ENCODE measurements at places on chromosomes 6 and 20.

GRCh38 chr6:116254297-116255056, 602 bp upstream of the TSPYL4 start:
- no peaks in the 10 kb centered on the region for H3K36me3 ChIP-seq
- peak overlapping the region; percentile 61 for H3K4me3 ChIP-seq
- no peak for DNase-seq
- peak overlapping the region; percentile 62 for H3K27ac ChIP-seq
- H3K27me3 ChIP-seq: no peaks in the 10 kb centered on the region

DNA sequence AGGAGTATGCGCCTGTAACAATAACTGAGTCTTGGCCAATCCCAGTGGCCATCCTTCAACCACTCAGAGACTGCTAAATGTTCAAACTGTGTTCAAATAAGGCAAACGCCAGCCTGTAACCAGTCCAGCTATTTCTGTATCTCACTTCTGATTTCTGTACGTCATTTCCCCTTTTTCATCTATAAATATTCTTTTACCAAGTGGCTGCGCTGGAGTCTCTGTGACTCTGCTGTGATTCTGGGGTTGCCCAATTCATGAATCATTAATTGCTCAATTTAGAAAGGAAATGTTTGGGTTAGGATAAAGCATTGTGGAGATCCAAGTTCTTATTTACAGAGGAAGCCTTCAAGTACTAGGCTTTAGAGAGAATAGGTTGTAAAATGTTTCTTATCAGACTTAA, 89.8 kb upstream of the UST start:
- no peak for DNase-seq
- peaks cover 12% of the 10 kb centered on the region for H3K36me3 ChIP-seq
- no peaks in the 10 kb centered on the region for H3K4me1 ChIP-seq
- H3K27ac ChIP-seq: no peak overlapping the region
- H3K4me3 ChIP-seq: no peak overlapping the region
- H3K27me3 ChIP-seq: no peaks in the 10 kb centered on the region

DNA sequence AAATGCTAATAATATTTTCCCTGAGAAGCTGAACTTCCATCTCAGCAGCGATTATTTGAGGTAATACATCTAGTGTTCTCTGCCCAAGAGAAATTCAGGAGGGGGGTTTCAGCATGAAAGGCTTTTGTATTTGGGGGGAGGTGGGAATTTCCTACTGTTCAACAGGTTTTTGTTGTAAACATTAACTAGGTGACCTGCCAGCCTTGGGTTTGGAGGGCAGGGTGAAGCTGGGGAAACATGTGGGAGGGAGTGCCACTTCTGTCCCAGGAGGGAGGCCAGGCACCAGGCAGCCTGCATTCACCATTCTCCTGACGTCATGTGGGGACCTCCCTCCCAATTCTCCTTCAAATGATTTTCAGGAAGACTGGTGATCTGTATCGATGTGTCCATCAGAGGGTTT, 37.7 kb upstream of the PKHD1 start:
- H3K4me3 ChIP-seq: no peak overlapping the region
- DNase-seq: no peak
- H3K4me1 ChIP-seq: no peaks in the 10 kb centered on the region
- H3K27me3 ChIP-seq: no peaks in the 10 kb centered on the region
- H3K36me3 ChIP-seq: no peaks in the 10 kb centered on the region

- no peaks in the 10 kb centered on the region for H3K27me3 ChIP-seq
- no peaks in the 10 kb centered on the region for H3K4me1 ChIP-seq
- no peak for DNase-seq
- H3K36me3 ChIP-seq: peaks cover 12% of the 10 kb centered on the region
- no peak overlapping the region for H3K27ac ChIP-seq
- no peak overlapping the region for H3K4me3 ChIP-seq
These were observed 79.2 kb downstream of the CHD6 start for GRCh38 chr20:41538810-41539596.

GRCh38 chr6:104134876-104135275, 724.8 kb downstream of the HACE1 start:
- H3K27me3 ChIP-seq: no peaks in the 10 kb centered on the region
- no peak overlapping the region for H3K4me3 ChIP-seq
- H3K36me3 ChIP-seq: no peaks in the 10 kb centered on the region
- H3K4me1 ChIP-seq: no peaks in the 10 kb centered on the region
- DNase-seq: no peak

DNA sequence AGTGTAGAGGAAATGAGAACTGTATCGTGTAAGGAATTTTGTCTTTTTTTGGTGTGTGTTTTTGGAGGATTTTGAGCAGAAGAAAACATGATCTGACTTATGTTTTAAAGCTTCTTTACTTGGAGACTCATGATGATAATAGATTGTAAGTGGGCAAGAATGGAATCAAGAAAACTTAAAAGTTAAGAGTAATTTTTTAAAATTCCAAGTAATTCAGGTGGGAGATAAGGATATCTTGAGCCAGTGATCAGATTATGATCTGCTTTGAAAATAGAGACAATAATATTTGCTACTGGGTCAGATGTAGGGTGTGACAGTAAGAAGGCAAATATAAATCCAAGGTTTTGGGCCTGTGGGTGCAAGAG, 734 bp downstream of the ZSCAN26 start:
- H3K4me3 ChIP-seq: peak overlapping the region; percentile 70
- peaks cover 14% of the 10 kb centered on the region for H3K4me1 ChIP-seq
- H3K27ac ChIP-seq: no peak overlapping the region
- peaks cover 26% of the 10 kb centered on the region for H3K27me3 ChIP-seq
- DNase-seq: no peak
- peaks cover 3% of the 10 kb centered on the region for H3K36me3 ChIP-seq

GRCh38 chr6:108627692-108628550, 67.2 kb downstream of the FOXO3 start:
- no peak overlapping the region for H3K27ac ChIP-seq
- no peak for DNase-seq
- H3K36me3 ChIP-seq: no peaks in the 10 kb centered on the region
- H3K4me1 ChIP-seq: peaks cover 6% of the 10 kb centered on the region
- H3K4me3 ChIP-seq: no peak overlapping the region

DNA sequence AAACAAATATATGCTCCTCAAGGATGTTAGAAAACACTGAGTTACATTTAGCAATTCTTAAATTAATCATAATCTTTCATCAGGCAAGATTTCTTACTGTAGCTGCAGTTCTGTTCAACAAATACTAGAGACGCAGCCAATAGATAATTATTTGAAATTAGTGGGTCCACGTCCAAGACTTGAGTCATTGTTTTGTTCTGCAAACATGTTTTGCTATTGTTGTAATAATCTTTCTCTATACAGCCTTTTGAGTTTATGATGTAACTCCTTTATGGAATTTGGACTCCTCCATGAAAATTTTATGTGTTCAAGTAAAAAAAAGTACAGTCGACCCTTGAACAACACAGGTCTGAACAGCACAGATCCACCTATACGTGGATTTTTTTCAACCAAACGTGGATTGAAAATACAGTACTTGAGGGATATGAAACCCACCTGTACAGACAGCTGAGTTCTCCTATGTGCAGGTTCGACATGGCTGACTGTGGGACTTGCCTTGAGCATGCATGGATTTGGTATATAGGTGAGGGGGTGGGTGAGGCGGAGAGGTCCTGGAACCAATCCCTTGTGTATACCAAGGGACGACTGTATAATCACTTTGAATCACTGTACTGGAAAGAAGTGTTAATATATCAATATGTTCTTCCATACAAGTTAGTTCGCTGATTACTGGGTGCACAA, 41.3 kb upstream of the SLC22A16 start:
- no peaks in the 10 kb centered on the region for H3K27me3 ChIP-seq
- no peaks in the 10 kb centered on the region for H3K36me3 ChIP-seq
- H3K4me1 ChIP-seq: peaks cover 16% of the 10 kb centered on the region
- DNase-seq: no peak
- H3K4me3 ChIP-seq: no peak overlapping the region

DNA sequence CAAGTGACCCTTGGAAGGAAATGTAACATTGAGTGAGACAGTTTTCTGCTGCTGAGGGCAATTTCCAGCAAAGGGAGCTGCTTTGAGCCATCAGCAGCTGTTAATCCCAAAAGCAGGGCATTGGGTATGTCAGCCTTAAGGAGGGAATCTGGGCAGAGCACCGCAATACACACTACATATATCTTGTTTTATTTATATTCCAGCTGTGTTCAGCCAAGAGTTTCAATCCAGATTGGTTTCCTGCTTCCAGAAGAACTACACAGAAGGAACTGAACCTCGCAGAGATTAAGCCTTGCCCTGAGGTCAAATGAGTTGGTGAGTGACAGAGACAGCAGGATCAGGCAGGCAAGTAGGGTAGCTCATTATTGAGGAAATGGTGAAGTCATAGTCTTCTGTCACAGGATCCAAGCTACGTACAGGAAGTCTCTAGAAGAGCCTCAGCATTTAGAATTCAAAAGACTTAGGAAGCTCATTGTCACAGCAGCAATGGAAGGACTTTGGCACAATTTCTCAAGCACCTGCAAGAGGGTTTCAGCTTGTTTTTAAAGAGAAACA, 109.9 kb upstream of the HEY2 start:
- H3K4me1 ChIP-seq: no peaks in the 10 kb centered on the region
- H3K36me3 ChIP-seq: no peaks in the 10 kb centered on the region
- H3K4me3 ChIP-seq: no peak overlapping the region
- no peaks in the 10 kb centered on the region for H3K27me3 ChIP-seq
- no peak for DNase-seq

DNA sequence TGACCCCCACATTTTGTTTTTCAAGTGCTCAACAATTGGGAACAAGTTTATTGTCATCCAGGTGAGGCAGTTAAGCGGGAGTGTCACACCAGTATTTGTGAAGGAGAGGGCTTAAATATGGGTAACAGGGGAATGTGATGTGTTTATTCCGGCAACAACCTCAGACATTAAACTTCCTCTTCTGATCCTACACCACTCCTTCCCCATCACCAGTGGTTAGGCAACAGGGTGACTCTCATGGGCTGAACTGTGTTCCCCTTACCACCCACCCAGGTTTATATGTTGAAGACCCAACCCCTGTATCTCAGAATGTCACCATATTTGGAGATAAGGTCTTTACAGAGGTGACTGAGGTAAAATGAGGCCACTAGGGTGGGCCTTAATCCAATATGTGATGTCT, 52.1 kb upstream of the RNF182 start:
- no peak overlapping the region for H3K27ac ChIP-seq
- peaks cover 7% of the 10 kb centered on the region for H3K4me1 ChIP-seq
- H3K27me3 ChIP-seq: peaks cover 25% of the 10 kb centered on the region
- no peak overlapping the region for H3K4me3 ChIP-seq

GRCh38 chr6:14964556-14965270, 281.2 kb upstream of the JARID2 start:
- DNase-seq: no peak
- H3K4me3 ChIP-seq: no peak overlapping the region
- H3K4me1 ChIP-seq: peaks cover 3% of the 10 kb centered on the region
- no peaks in the 10 kb centered on the region for H3K36me3 ChIP-seq

DNA sequence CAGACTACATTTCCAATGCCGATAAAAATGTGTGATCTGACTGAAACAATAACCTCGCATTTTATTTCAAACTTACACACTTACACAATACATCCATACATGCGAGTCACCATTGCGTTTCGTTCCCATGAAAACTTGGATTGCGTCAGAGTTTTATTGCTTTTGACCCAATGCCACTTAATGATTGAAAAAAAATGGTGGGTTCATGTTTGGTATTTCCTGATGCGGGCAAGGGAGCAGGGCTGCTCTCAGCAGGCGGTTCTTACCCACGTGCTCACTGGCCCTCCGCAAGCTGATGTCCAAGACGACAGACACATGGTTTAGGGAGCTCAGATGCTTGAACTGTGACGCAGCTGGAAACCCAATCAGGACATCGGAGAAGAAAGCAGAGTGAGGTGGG, 281.0 kb upstream of the SULF2 start:
- no peak overlapping the region for H3K27ac ChIP-seq
- no peaks in the 10 kb centered on the region for H3K27me3 ChIP-seq
- H3K4me3 ChIP-seq: no peak overlapping the region

- no peak overlapping the region for H3K4me3 ChIP-seq
- H3K36me3 ChIP-seq: no peaks in the 10 kb centered on the region
- H3K27ac ChIP-seq: no peak overlapping the region
- peak; percentile 45 for DNase-seq
These were observed 188.3 kb upstream of the ZFP64 start for GRCh38 chr20:52379723-52380336.

- H3K27ac ChIP-seq: no peak overlapping the region
- no peaks in the 10 kb centered on the region for H3K36me3 ChIP-seq
- H3K4me1 ChIP-seq: no peaks in the 10 kb centered on the region
- H3K27me3 ChIP-seq: peaks cover 39% of the 10 kb centered on the region
These were observed 56.6 kb downstream of the HLA-G start for GRCh38 chr6:29884261-29884660.

- H3K4me1 ChIP-seq: peaks cover 11% of the 10 kb centered on the region
- no peak overlapping the region for H3K4me3 ChIP-seq
- H3K36me3 ChIP-seq: no peaks in the 10 kb centered on the region
- no peak overlapping the region for H3K27ac ChIP-seq
- H3K27me3 ChIP-seq: no peaks in the 10 kb centered on the region
These were observed 43.3 kb upstream of the MRPS10 start for GRCh38 chr6:42260972-42261371.

- H3K36me3 ChIP-seq: no peaks in the 10 kb centered on the region
- H3K27me3 ChIP-seq: no peaks in the 10 kb centered on the region
- DNase-seq: no peak
- H3K27ac ChIP-seq: no peak overlapping the region
These were observed 17.2 kb downstream of the GSTA1 start for GRCh38 chr6:52786249-52786956.

DNA sequence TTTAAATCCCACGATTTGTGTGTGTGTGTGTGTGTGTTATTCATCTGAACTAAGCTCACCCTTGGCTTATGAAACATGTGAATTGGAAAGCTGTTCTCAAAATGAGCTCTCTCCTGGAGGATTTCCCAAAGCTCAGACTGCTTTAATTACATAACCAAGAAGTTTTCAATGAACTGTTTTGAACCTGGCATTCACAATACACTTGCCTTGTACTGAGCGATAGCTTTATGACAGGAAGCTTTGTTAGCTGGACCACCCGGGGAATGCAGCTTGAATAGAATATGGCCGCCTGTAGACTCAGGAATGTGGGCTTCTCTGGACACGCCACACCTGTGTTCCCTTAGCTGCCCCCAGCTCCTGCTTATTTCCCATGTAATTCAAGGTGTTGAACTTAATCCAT, 71.4 kb upstream of the PREP start:
- H3K36me3 ChIP-seq: no peaks in the 10 kb centered on the region
- no peaks in the 10 kb centered on the region for H3K27me3 ChIP-seq
- H3K27ac ChIP-seq: no peak overlapping the region
- H3K4me1 ChIP-seq: peaks cover 7% of the 10 kb centered on the region

DNA sequence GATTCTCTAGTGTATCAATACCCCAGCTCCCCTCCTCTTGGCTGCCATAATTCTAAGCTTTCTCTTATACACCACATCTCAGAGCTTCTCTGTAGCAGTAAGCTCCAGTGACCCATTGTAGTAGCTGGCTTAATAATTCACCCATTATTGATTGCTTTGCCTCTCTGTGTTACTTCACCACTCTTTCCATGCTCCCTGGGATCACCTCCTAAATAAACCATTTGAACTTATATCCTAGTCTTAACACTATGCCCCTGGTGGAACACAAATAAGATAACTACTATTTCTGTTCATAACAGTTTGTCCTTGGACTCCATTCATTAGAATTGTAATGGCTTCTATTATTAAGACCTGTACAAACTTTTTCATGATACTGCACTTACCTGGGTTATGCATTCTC, 758.9 kb downstream of the KIF16B start:
- H3K27ac ChIP-seq: no peak overlapping the region
- no peaks in the 10 kb centered on the region for H3K27me3 ChIP-seq
- no peak overlapping the region for H3K4me3 ChIP-seq
- H3K36me3 ChIP-seq: no peaks in the 10 kb centered on the region
